ENCODE measurements at places on chromosomes 4 and X.

DNA sequence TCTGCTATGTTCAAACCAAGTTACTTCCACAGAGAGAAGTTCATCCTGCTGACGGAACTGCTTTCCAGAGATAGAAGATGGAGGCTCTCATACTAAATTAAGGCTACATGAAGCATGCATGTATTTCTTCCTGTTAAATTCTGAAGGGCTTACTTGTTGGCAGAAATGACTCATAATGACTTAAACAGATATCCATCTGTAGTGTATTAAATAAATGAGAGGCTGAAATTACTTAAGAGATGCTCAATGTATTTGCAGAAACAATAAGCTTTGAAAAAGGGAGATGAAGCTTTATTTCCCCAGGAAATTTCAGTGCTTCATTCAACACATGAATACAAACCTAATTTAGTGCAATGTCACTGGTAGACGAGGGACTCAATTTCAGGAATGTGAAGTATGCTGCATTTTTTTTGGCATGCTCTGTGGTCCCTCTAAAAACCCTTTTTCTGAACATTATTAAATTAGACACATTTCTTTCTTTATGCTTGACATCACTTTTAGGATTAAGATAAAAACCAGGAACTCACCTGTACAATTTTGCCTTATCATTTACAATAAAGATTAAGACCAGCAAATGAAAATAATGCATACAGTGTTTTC lies 759.1 kb upstream of the POU3F4 start:
- no peak for DNase-seq

DNA sequence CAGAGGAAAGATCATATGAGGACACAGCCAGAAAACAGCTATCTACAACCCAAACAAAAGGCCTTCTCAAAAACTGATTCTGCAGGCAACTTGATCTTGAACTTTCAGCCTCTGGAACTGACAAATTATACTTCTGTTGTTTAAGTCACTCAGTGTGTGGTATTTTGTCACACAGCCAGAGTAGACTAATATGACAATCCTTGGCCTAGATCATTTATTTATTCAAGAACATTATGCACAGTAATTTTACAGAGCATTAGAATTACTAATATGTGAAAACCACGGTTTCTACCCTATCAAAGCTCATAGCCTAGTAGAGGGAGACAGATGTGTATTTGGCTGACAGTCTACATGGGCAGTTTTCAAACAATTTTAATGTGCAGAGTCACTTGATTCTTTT lies 167.8 kb upstream of the PCDH18 start:
- DNase-seq = no peak

DNA sequence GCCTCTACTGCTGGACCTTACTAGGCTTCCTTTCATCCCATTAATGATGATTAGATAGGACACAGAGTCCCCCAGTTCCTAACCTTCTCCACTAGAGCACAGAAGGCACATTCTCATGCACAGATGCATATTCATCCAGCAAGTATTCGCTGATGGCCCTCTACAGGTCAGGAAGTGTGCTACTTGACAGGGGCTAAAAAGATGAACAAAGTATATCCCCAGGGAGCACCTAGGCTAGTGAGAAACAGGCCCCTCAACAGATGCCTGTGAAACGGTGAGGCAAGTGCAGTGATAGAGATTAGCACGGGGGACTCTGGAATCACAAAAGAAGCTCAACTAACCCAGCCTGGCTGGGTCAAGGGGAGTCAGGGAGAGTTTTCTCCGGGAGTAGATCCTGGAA lies 95.8 kb downstream of the MGST2 start:
- peak; percentile 68 for DNase-seq

- DNase-seq = no peak
Measured at GRCh38 chr4:141002323-141002805, 130.9 kb downstream of the RNF150 start.

- no peak for DNase-seq
Measured at GRCh38 chr4:845836-846251, 19.9 kb upstream of the CPLX1 start.

DNA sequence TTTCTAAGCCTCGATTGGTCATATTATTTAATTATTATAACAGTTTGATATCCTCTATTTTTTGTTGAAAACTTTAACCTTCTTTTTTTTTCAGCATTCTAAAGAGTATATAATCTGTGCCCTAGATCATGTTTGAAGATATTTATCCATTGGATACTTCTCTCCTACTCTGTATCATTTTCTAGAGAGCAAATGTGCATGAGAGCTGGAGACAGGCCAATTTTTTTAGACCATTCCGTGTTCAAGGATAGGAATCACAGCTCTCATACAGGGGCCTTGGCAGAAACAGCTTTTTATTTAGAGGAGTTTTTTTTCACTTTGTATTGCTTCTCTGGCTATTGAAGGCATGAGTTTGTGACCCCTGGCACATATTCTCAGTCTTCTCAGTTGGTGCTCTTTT lies 57.7 kb upstream of the TBC1D14 start:
- no peak for DNase-seq

DNA sequence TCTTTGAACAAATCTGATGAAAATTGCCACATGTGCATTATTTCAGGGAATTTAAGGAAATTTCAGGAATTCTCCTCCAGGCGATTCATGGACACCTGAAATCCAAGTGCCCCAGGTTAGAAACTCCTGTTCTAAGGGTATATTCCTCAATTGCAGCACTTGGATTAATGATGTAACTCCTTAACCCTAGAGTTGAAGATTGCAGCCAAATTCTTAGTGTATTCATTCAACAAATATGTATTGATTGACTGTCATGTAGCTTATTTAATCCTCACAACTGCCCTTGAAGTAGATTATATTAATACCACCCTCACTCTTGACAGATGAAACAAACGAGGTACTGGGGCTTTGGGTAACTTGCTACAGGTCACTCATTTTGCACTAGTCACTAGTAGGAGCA lies 11.3 kb downstream of the CETN2 start:
- no peak for DNase-seq

GRCh38 chrX:1249101-1249887 lies 19.3 kb upstream of the CSF2RA start:
- peak; percentile 43 for DNase-seq

DNA sequence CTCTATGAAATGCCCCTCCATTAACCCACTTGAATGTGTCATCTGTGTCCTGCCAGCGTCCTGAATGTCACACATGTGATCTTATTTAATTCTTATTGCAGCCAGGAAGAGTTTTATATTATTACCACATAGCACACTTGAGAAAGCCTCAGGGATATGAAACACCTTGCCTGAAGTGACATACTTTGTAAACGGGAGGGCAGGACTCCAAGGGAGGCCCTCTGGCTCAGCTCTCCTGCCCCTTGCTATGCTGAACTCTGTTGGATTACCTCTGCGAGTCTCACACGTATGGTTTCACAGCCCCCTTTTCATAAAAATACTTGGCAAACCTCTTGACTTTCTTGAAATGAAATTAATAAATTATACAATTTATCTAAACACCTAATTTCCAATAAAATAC lies 11.1 kb upstream of the ZCCHC4 start:
- no peak for DNase-seq

- no peak for DNase-seq
Measured at GRCh38 chrX:150616179-150616862, 47.9 kb downstream of the MTM1 start.

DNA sequence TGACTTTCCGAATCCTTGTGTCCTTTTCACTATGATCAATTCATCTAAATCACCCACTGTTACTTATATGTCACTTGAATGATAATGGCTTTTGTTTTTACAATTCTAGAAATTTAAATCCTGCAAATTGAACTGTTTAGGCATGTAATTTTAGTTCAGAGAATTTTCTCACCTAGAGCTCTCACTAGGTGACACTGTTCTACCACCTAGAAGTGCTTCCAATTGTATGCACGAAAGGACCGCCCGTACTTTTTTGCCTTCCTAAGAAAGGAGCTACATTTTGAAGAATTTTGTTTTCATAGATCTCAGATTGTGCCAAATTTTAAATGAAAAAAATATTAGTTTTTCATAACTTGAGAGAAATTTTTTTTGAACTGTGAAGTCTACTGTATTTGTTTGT lies 481.6 kb upstream of the FSTL5 start:
- DNase-seq = peak; percentile 27

GRCh38 chrX:48794340-48794910 lies 7.4 kb upstream of the HDAC6 start:
- no peak for DNase-seq

GRCh38 chr4:151431728-151432127 lies 22.8 kb downstream of the FHIP1A start:
- DNase-seq = no peak

GRCh38 chr4:80115368-80116181 lies 42.5 kb upstream of the ANTXR2 start:
- DNase-seq = no peak

GRCh38 chr4:147096667-147097604 lies 151.3 kb upstream of the TTC29 start:
- peak; percentile 45 for DNase-seq

GRCh38 chr4:8647094-8647570 lies 54.6 kb downstream of the CPZ start:
- no peak for DNase-seq

GRCh38 chrX:9141496-9141895 lies 107.6 kb upstream of the FAM9B start:
- no peak for DNase-seq

DNA sequence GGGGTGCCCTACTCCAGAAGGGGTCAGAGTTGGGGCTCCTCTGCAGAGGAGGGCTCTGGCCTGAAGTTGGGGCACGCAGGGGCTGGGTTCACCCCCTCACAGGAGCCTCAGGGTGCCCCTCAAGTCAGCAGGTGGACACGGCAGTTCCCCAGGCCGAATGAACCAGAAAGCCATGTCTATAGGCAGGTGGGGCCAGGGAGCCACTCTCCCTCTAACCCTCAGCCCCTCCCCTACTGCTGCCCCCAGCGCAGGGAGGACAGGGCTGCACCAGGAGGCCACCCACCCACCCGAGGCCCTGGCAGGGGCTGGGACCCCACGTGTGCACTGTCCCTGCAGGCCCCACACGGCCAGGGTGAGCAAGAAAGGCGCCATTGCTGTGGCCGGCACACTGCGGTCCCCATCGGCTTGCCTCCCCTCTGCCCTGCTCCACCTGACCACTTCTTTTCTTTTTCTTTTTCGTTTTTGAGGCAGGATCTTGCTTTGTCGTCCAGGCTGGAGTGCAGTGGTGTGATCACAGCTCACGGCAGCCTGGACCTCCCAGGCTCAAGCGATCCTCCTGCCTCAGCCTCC lies 83.8 kb downstream of the FAM53A start:
- DNase-seq = no peak

DNA sequence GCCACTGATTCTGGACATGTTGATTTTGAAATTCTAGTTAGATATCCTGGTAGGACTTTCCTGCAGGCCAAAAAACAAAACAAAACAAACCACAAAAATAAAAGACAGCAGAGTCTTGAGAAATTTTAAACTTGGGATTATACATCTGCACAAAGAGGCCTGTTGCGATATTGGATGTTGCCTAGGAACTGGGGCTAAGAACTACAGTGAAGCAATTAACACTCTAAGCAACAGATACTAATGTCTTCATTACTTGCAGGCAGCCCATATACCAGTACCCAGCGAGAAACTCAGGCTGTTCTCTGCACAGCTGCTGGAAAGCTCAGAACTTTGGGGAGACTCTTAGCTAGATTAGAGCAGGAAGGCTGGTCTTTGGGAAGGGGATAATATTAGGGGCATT lies 69.1 kb upstream of the SCOC start:
- DNase-seq = no peak

- DNase-seq = no peak
Measured at GRCh38 chrX:134752558-134752957, 94.3 kb upstream of the PLAC1 start.

DNA sequence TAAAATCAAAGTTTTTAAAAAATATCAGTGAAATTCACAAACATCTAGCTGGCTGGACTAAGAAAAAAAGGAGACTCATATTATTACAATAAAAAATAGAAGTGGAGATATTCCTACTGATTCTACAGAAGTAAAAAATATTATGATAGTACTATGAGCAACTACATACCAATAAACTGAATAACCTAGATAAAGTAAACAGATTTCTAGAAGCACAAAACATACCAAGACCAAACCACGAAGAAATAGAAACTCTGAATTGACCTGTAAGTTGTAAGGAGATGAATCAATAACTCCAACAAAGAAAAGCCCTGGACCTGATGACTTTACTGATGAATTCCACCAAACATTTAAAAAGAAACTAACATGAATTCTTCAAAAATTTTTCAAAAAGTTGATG lies 867.3 kb downstream of the PCDH18 start:
- DNase-seq = no peak

DNA sequence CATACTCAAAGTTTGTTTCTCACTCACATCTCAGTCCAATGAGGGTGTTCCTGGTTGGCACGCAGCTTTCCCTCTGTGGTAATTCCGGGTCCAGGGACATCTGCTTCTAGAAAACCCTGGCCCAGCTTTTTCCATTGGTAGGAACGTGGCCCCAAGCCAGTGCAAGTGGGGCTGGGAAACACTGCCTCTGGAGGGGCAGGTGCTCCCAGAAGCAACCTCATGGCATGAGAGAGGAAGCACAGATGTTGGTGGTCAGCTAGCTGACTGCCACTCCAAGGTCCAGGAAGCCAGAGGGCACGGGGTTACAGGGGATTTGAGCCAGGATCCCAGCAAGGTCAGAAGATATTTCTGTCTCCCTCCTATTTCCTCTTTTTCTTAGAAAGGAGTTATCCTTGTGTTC lies 47.5 kb downstream of the DCTD start:
- no peak for DNase-seq

DNA sequence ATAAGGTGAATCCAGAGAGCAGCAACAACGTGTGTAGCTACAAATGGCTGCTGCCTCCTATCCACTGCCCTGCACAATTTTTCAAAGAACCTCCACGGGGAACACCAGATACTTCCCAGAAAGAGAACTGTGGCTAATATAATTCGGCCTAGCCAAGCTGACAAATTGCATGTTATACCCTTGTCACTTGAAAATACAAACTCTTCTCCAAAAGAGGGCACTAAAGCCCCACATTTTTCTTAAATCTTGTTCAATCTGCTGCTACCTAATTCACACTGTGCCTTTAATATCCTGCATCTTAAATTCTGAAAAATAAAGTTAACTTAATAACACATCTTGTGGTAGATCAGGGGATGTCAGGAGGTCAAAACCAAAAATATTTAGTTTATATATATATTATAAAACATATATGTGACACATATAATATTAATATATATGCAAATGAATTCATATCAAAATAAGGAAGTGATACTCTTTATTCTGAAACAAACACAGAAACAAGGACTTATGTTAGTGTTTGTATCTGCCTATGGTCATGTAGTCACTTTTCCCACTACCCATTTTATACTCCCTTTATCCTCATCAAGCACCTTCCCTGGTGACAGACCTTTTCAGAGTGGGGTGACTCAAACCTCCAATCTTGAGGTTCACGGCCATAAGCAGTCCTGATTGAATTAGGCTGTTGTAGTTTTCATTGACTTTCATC lies 24.1 kb downstream of the CT45A1 start:
- no peak for DNase-seq

All from D341Med (cell line).